Colonic mucosa (tissue), 4 donors: ENCODE measurements at places on chromosomes 16 and 17.

GRCh38 chr17:43396491-43397060 is 2.2 kb upstream of the ARL4D start:
- H3K4me3 ChIP-seq = no peak overlapping the region
- no peak for DNase-seq
- H3K36me3 ChIP-seq = no peaks in the 10 kb centered on the region
- H3K27ac ChIP-seq = no peak overlapping the region
- no peaks in the 10 kb centered on the region for H3K4me1 ChIP-seq
- H3K27me3 ChIP-seq = no peaks in the 10 kb centered on the region

DNA sequence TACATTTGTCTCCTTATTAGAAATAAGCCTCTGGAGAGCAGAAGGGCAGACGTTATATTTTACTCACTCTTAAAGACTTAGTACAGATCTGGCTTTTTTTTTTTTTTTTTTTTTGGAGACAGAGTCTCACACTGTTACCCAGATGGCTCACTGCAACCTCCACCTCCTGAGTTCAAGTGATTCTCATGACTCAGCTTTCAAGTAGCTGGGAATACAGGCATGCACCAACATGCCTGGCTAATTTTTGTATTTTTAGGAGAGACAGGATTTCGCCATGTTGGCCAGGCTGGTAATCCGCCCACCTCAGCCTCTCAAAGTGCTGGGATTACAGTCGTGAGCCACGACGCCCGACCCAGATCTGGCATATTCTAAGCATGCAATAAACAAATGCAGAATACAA is 36.4 kb upstream of the TMEM97 start:
- no peaks in the 10 kb centered on the region for H3K4me1 ChIP-seq
- H3K36me3 ChIP-seq = no peaks in the 10 kb centered on the region
- H3K27ac ChIP-seq = no peak overlapping the region
- H3K27me3 ChIP-seq = no peaks in the 10 kb centered on the region
- no peak overlapping the region for H3K4me3 ChIP-seq

DNA sequence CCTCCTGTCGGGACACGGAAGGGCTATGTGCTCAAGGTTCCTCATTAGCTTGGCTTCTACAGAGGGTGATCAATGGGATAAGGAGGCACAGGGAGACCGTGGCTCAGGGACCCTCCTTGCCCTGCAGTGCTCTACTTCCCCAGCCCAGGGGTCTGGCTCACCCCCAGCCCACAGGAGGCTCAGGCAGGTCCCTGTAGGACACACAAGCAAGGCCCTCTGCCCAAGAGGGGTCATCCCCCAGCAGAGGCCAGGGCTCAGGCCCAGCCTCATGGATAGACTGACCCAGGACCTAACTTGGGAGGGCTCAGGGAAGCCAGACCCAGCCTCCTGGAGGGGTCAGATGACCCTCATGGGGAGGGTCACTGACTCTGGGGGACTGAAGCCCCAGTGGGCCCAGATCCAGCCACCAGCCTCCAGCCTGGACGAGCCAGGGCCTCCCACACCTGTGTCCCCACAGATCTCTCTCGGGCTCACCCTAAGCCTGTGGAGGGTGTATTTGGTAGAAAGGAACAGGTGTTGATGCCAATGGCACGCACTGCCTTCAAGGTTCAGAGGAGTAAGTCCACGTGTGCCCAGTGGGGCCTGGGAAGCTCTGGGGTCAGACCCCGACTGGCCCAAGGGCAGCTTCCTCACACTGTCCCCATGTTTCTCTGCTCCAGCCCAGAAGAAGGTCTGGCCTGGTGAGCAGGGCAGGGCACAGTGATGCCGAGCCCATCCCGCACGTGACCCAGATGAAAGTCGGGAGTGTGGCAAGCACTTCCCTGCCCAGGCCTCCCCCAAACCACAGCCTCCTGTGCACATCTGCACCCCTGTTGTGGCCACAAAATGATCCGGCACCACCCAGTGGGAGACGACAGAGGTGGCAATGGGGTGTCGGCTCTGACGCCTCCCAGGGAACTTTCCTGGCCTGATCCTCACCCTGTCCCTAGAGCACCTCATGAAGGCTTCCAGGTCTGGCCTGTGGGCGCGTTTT is 10.9 kb upstream of the KRTAP17-1 start:
- no peaks in the 10 kb centered on the region for H3K36me3 ChIP-seq
- no peaks in the 10 kb centered on the region for H3K27me3 ChIP-seq
- no peak overlapping the region for H3K4me3 ChIP-seq

DNA sequence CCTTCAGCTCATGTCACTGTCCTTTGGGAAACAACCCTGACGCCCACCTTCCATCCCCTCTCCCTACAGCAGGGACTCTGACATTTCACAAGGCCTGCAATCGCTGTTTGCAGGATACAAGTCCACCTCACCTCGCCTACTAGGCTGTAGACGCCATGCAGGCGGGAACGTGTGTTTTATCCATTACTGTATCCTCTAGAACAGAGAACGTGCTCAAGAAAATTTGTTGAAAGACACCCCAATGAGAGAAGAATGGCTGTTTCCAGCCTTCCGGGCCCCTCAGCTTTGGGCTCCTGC is 1.5 kb upstream of the TTYH2 start:
- peaks cover 15% of the 10 kb centered on the region for H3K4me1 ChIP-seq
- H3K4me3 ChIP-seq = peak overlapping the region; percentile 48
- peaks cover 6% of the 10 kb centered on the region for H3K36me3 ChIP-seq
- DNase-seq = no peak
- peak overlapping the region; percentile 76 for H3K27ac ChIP-seq

GRCh38 chr16:14616280-14616679 is 13.8 kb downstream of the PARN start:
- H3K27ac ChIP-seq = no peak overlapping the region
- no peaks in the 10 kb centered on the region for H3K4me1 ChIP-seq
- no peak for DNase-seq
- H3K27me3 ChIP-seq = no peaks in the 10 kb centered on the region
- no peak overlapping the region for H3K4me3 ChIP-seq

GRCh38 chr17:74460996-74461395 is 5.4 kb upstream of the CD300A start:
- H3K4me1 ChIP-seq = no peaks in the 10 kb centered on the region
- no peak overlapping the region for H3K4me3 ChIP-seq
- no peak for DNase-seq
- H3K27ac ChIP-seq = no peak overlapping the region
- H3K27me3 ChIP-seq = no peaks in the 10 kb centered on the region

DNA sequence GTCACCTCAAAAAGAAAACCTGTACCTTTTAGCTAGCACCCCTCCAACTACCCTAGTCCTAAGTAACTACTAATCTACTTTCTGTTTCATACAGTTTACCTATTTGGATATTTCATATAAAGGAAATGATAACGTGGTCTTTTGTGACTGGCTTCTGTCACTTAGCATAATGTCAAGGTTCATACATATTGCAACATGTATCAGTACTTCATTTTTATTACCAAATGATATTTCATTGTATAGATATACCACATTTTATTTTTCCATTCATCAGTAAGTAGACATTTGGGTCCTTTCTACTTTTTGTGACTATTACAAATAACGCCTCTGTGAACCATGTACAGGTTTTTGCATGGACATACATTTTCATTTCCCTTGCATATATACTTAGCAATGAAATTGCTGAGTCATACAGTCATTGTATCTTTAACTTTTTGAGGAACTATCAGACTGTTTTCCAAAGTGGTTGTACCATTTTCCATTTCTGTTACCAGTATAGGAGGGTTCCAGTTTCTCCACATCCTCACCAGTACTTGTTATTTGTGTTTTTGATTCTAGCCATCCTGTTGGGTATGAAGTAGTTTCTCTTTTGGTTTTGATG is 23.7 kb downstream of the MOSMO start:
- no peaks in the 10 kb centered on the region for H3K4me1 ChIP-seq
- H3K27ac ChIP-seq = no peak overlapping the region
- DNase-seq = no peak
- H3K4me3 ChIP-seq = no peak overlapping the region
- H3K36me3 ChIP-seq = no peaks in the 10 kb centered on the region

DNA sequence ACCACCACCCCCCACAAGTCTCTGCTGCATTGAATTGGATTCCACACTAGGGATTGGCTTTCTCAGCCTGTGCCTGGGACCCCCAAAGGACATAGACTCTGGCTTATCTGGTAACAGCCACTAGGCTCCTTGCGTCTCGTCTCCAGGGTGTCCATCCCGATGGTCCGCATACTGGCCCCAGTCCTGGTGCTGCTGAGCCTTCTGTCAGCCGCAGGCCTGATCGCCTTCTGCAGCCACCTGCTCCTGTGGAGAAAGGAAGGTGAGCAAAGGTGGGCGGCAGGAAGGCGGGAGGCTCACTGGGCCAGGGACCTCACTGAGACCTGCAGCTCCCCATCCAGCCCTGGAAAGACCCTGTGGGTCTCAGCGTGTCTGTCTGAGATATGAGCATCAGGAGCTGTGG is 8.1 kb downstream of the CD300LG start:
- no peaks in the 10 kb centered on the region for H3K4me1 ChIP-seq
- no peak overlapping the region for H3K27ac ChIP-seq
- H3K4me3 ChIP-seq = no peak overlapping the region
- H3K27me3 ChIP-seq = no peaks in the 10 kb centered on the region

GRCh38 chr17:52824542-52824941 is 666.0 kb upstream of the CA10 start:
- no peaks in the 10 kb centered on the region for H3K36me3 ChIP-seq
- H3K4me3 ChIP-seq = no peak overlapping the region
- H3K27me3 ChIP-seq = no peaks in the 10 kb centered on the region
- peak overlapping the region; percentile 2 for H3K27ac ChIP-seq
- peak; percentile 90 for DNase-seq

GRCh38 chr17:11996722-11997146 is 541 bp downstream of the ZNF18 start:
- peak overlapping the region; percentile 88 for H3K4me3 ChIP-seq
- peak overlapping the region; percentile 95 for H3K27ac ChIP-seq
- H3K36me3 ChIP-seq = no peaks in the 10 kb centered on the region
- H3K4me1 ChIP-seq = no peaks in the 10 kb centered on the region
- H3K27me3 ChIP-seq = no peaks in the 10 kb centered on the region

- H3K27me3 ChIP-seq = no peaks in the 10 kb centered on the region
- H3K4me1 ChIP-seq = no peaks in the 10 kb centered on the region
- DNase-seq = no peak
- H3K27ac ChIP-seq = no peak overlapping the region
- no peak overlapping the region for H3K4me3 ChIP-seq
These were observed 684.0 kb downstream of the CDH11 start for GRCh38 chr16:64437706-64438324.

- DNase-seq = no peak
- no peaks in the 10 kb centered on the region for H3K4me1 ChIP-seq
- H3K4me3 ChIP-seq = no peak overlapping the region
- H3K27me3 ChIP-seq = no peaks in the 10 kb centered on the region
These were observed 89.0 kb downstream of the SLC39A11 start for GRCh38 chr17:73003487-73003886.

DNA sequence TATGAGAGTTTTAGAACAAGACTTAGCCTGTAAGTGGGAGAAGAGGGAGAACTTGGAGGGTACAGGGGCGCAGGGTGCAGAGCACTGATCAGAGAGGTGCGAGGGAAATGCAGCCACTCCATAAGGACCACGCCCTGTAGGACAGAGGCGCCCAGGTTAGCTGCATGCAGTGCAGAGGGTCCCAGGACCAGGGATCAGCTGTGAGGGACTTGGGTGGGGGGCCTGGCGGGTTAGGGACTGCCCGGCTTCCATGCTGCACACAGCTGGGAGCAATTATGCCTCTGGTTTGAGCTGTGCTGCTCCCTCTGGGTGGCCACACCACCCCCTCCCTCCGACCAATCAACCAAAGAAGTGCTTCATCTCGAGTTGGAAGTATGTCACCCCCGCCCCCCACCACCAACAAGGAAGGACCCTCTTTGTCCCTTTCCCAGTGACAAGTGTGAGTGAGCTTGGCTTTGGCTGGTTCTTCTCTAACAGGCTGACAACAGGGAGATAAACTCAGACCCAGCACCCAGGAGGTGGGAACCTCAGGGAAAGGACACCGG is 22.2 kb upstream of the CLEC18A start:
- peaks cover 9% of the 10 kb centered on the region for H3K36me3 ChIP-seq
- H3K4me1 ChIP-seq = no peaks in the 10 kb centered on the region
- no peak overlapping the region for H3K4me3 ChIP-seq
- H3K27ac ChIP-seq = no peak overlapping the region
- H3K27me3 ChIP-seq = no peaks in the 10 kb centered on the region
- no peak for DNase-seq

- H3K4me1 ChIP-seq = no peaks in the 10 kb centered on the region
- H3K4me3 ChIP-seq = no peak overlapping the region
- H3K27me3 ChIP-seq = no peaks in the 10 kb centered on the region
- no peak for DNase-seq
- no peak overlapping the region for H3K27ac ChIP-seq
- H3K36me3 ChIP-seq = no peaks in the 10 kb centered on the region
These were observed 17.1 kb upstream of the CORO1A start for GRCh38 chr16:30166202-30166902.

DNA sequence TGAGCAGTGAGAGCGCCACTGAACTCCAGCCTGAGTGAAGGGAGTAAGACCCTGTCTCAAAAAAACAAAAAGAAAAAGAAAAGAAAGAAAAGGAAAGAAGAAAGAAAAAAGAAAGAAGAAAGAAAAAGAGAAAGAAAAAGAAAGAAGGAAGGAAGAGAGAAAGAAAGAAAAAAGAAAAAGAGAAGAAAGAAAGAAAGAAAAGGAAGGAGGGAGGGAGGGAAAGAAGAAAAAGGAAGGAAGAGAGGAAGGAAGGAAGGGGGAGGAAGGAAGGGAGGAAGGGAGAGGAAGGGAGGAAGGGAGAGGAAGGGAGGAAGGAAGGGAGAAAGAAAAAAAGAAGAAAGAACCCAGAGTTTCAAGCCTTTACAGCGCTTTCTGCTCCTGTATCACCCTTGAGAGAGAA is 19.1 kb downstream of the GINS3 start:
- H3K4me3 ChIP-seq = no peak overlapping the region
- H3K4me1 ChIP-seq = no peaks in the 10 kb centered on the region
- DNase-seq = no peak
- no peaks in the 10 kb centered on the region for H3K36me3 ChIP-seq

GRCh38 chr17:48053758-48054237 is 5.6 kb downstream of the NFE2L1 start:
- no peak overlapping the region for H3K27ac ChIP-seq
- no peak overlapping the region for H3K4me3 ChIP-seq
- peaks cover 50% of the 10 kb centered on the region for H3K4me1 ChIP-seq

DNA sequence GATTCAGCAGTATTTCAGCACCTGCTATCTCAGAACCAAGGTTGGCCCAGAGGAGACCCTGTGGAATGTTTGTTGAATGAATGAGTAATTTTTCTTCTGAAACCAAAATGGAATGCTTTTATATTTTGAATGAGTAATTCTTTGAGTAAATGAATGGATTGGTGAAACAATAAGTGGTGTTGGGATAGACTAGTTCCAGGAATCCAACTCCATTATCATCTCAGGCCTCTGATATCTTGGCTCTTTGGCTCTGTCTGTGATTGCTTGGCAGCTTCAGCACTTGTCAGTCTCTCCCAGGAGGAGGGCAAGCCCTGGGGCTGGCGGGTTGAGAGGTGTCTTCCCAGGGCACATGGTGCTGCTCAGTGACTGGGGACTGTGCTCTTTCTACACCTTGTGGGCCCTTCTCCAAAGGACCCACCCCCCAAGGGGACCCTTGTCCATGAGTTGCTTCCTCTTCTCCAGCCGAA is 284.4 kb upstream of the FOXF1 start:
- no peak for DNase-seq
- H3K27me3 ChIP-seq = no peaks in the 10 kb centered on the region
- H3K27ac ChIP-seq = no peak overlapping the region
- no peaks in the 10 kb centered on the region for H3K36me3 ChIP-seq
- H3K4me3 ChIP-seq = no peak overlapping the region
